ENCODE measurements at places on chromosomes 12 and 14.

GRCh38 chr12:9260931-9261330 lies 52.7 kb upstream of the PZP start:
- no peaks in the 10 kb centered on the region for H3K4me1 ChIP-seq
- H3K4me3 ChIP-seq: no peak overlapping the region
- DNase-seq: no peak
- no peaks in the 10 kb centered on the region for H3K36me3 ChIP-seq
- no peak overlapping the region for H3K27ac ChIP-seq

- peaks cover 9% of the 10 kb centered on the region for H3K4me1 ChIP-seq
- no peak for DNase-seq
- no peaks in the 10 kb centered on the region for H3K36me3 ChIP-seq
- H3K27ac ChIP-seq: no peak overlapping the region
Measured at GRCh38 chr14:58626431-58626831, 11.3 kb upstream of the DACT1 start.

GRCh38 chr14:99816217-99816616 lies 23.0 kb downstream of the EML1 start:
- H3K4me1 ChIP-seq: peaks cover 2% of the 10 kb centered on the region
- no peaks in the 10 kb centered on the region for H3K27me3 ChIP-seq
- H3K27ac ChIP-seq: no peak overlapping the region
- no peak for DNase-seq

GRCh38 chr12:111181143-111181726 lies 187.7 kb downstream of the PHETA1 start:
- no peaks in the 10 kb centered on the region for H3K4me1 ChIP-seq
- no peak overlapping the region for H3K27ac ChIP-seq
- H3K36me3 ChIP-seq: no peaks in the 10 kb centered on the region
- no peak for DNase-seq
- peaks cover 4% of the 10 kb centered on the region for H3K27me3 ChIP-seq

DNA sequence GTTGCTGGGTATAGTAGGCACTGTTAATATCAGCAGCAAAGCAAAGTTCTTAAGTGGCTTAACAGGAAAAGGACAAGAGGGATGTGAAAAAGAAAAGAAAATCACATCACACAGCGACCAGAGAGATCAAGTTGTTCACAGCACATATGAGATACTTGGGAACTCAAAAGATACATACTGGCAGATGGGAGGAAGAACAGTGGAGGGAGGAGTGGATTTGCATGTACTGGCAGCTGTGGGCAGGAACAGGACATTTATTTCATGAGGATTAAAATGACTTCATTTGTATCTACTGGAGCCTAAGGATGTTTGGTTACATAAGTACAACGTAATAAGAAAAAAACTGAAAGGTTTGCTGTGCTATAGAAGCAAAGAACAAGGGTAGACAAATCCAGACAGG lies 136.5 kb upstream of the IFNG-AS1 start:
- DNase-seq: no peak
- no peak overlapping the region for H3K4me3 ChIP-seq
- H3K27ac ChIP-seq: no peak overlapping the region
- no peaks in the 10 kb centered on the region for H3K27me3 ChIP-seq
- no peaks in the 10 kb centered on the region for H3K4me1 ChIP-seq

DNA sequence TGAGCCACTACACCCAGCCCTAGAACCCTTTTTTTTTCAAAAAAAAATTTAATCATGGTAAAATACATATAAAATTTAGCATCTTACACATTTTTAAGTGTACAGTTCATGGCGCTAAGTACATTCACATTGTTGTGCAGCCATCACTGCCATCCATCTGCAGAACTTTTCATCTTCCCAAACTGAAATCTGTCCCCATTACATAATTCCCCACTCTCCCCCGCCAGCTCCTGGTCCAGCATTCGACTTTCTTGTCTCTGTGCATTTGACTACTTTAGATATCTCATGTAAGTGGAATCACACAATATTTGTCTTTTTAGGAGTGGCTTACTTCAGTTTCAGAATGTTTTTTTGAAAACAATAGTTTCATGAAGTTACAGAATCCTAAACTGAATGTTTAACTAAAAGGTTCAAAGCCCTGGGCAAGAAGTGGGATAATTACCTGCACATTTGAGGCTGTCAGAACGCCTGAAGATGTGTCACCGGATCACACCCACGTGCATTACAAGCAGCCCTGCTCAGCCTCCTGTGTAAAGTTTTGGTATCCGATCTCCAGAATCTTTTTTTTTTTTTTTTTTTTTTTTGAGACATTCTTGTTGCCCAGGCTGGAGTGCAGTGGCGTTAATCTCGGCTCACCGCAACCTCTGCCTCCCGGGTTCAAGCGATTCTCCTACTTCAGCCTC lies 12.7 kb downstream of the EML1 start:
- H3K36me3 ChIP-seq: no peaks in the 10 kb centered on the region
- H3K4me1 ChIP-seq: peaks cover 37% of the 10 kb centered on the region

- no peak for DNase-seq
- peaks cover 16% of the 10 kb centered on the region for H3K4me1 ChIP-seq
- H3K4me3 ChIP-seq: no peak overlapping the region
- peaks cover 12% of the 10 kb centered on the region for H3K27me3 ChIP-seq
- no peak overlapping the region for H3K27ac ChIP-seq
Measured at GRCh38 chr12:21678959-21679358, 21.3 kb upstream of the LDHB start.

All from osteocyte (in vitro differentiated cells).